Activated CD4-positive, CD25-positive, alpha-beta regulatory T cell treated with anti-CD3 and anti-CD28 coated beads, Interleukin-2, amount 50 U/mL, for 24 hours (primary cell): ENCODE measurements at places on chromosomes 6 and 20.

DNA sequence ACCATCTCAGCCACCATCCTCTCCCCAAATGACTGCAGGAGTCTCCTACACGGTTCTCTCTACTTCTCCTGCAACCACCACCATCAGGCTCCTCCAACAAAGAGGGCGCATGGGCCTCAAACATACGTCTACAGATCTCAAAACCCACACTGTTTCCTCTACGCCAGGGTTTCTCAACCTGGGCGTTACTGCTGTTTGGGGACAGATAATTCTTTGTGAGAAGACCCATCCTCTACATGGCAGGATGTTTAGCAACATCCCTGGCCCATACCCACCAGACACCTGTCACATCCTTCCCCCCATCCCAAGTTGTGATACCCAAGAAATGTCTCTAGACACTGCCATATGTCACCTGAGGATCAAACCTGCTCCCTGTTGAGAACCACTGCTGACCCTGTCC lies 45.0 kb downstream of the ELMO2 start:
- ATAC-seq = no peak

DNA sequence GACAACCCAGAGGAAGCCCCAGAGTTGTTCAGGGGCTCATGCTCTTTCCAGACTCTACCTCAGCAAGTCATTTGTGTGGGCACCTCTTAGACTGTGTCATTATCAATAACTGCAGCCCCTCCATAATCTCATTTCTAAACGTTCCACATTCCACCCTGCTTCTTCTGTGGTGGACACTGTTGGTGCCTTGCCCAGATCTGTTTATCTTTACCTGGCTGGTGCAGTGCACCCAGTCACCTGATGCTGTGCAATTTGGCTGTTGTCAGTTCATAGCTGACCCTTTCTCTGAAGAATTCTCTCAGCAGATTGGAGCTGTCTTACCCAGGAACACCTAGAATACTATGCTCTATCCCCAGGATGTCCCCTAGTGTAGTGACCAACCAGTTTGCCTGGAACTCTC lies 80.0 kb downstream of the ATRN start:
- no peak for ATAC-seq

GRCh38 chr6:34729631-34730470 lies 27.5 kb upstream of the SNRPC start:
- ATAC-seq = no peak

DNA sequence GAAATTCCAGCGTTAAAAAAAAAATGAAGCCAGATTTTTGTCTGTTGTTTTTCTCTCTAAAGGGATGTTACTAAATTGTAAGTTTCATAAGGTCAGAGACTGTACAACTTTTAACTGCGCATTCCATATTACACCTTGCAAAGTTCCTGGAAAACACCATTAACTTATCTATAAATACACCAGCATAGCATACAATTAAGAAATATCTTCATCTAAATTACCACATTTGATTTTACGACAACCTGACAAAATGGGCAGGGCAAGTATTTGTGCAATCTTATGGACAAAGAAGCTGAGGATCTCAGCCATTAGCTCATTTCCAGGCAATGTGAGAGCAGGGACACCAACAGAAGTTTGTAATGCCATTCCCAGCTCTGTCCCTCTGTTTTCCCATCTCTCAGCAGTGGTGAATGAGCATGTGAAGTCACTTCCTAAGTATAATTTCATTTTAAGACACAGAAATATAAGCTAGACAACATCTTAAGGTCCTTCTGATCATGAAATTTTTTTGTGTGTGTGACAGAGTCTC lies 12.9 kb upstream of the GCM1 start:
- no peak for ATAC-seq

GRCh38 chr6:73476723-73477122 lies 15.2 kb downstream of the MTO1 start:
- no peak for ATAC-seq

- no peak for ATAC-seq
Measured at GRCh38 chr20:9301129-9302090, 213.0 kb upstream of the LAMP5 start.

DNA sequence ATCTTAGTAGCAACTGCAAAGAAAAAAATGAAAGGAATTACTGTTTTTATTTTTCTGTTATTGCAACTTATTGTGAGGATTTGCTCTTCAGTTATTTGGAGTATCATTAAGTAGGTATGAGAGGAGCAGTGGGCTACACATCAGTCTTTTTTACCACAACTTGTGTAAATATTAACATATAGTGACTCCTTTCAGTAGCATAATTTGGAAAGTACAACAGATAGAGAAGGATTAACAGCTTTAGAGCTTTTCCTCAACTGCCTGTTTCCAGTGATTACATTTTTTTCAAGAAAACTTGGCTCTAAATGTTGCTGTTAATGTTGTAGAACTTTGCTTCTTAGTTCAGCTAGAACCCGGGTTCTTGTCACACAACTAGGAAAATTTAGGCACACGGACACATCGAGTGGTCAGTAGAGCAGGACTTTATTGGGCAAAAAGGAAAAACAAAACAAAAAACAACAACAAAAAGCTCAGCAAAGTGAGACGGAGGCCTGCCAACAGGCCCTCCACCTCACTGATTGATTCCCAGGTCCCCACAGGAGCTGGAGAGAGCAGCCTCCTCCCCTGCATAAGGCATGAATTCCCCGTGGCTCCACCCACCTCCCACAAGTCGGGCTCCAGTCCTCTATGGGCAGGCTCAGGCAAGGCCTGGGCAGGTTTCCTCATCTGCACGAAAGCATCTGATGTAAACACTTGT lies 75.1 kb downstream of the ADGRG6 start:
- no peak for ATAC-seq

DNA sequence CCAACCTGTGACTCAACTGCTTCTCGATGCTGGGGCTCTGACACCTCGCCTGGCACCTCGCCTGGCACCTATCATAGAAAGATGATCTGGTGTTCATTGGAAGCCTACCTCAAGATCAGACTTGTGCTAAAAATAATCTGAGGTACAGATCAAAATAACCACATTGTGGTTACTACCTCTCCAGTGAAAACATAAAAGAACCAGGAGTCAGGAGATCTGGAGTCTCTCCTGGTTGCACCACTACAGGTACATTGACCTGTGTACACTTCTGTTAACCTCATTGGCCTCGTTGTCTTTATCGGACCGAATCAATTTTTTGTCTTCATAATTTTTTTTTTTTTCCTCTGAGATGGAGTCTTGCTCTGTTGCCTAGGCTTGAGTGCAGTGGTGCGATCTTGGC lies 695.9 kb downstream of the HDGFL1 start:
- no peak for ATAC-seq

GRCh38 chr6:81561731-81562130 lies 190.8 kb downstream of the TENT5A start:
- no peak for ATAC-seq

- no peak for ATAC-seq
Measured at GRCh38 chr6:169997930-169998218, 246.5 kb downstream of the ERMARD start.

DNA sequence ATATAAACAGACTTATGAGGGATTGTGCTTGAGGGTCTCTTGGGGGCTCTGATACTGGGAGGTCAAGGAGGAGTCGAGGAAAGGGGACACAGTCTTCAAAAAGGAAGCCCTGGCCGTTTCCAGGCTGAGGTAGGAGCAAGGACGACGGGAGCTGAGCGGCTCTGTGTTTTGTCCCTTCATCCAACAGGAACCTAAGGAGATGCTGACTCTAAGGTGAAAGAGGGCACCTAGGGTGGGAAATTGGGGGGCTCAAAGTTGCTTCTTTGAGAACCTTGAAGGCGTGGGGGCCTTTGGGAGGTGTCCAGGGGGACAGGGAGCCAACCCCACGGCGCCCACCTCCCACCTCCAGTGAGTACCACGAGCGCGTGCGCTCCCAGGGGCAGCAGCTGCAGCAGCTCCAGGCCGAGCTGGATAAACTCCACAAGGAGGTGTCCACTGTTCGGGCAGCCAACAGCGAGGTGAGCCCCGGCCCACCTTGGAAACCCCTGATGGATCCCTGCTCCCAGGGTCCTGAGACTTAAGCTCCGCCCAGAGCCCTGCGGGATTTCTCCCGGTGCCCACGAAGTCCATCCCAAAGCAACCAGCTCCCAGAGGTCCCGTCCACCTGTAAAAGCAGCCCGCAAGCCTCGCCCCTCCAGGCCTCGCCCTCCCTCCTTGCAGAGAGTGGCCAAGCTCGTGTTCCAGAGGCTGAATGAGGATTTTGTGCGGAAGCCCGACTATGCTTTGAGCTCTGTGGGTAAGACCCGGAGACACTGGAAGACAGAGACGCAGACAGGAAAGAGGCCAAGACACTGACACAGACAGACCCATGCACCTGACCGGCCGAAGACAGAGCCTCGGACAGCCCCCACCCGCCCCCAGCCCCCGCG lies 2.9 kb downstream of the SPAG4 start:
- no peak for ATAC-seq

DNA sequence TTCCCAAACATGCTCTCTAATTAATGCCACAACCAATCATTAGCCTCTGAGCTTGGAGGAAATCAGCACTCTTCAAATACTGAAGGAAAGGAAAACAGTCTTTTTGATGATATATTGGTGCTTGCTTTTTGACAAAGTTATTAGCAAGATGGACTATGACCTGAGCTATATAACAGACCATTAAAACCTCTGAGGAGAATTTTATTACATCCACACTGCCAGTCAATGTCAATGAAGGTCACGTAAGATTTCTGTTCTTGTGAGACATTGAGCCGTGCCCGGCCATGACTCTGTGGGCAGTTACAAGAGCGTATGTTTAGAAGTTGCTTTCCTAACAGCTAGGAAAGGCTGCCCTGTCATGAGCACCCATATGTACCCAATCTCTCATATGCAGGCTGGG lies 659.0 kb downstream of the UTRN start:
- ATAC-seq = no peak

DNA sequence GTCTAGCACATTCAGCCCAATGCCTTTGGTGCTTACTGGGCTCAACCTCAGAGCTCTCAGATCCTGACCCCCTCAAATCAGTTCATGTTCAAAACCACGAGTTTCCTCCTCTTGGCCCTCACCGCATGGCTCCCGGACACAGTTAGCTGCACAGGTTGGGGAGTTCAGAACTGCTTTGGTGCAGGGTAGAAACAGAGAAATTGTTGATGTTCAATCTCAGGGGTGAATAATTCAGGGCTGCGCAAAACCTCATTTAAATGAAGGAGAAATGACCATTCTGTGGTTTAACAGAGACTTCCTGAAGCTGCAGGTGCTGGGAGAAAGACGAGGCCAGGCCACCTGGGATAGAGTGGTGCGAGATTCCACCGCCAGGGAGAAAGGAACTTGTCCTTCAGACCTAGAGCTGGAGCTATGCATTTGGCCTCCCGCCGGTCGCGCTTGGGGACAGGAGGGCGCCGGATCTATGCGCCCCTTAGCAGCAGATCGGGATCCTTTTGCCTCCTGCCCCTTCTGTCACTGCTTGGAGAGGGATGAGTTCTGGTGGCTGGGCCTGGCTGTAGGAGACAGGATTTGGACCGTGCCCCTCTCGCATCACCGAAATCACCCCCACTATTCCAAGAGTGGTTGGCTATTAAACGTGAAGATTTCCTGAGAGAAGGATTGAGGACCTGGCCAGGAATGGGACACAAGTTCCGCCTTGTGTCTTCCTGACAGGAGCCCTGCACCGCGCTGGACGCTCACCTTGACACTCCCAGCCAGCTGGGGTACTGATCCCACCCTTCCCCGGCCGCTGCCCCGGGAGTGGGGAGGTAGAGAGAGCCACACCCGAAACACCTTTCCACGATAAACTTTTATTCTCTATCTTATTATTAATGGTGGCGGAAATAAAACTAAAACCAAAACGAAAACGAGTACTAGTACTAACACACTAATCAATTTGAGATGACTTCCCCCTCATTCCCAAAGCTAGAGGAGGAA lies 767 bp upstream of the PAX1 start:
- no peak for ATAC-seq

- ATAC-seq = peak; percentile 33
Measured at GRCh38 chr20:25288291-25289181, 40.7 kb downstream of the PYGB start.

DNA sequence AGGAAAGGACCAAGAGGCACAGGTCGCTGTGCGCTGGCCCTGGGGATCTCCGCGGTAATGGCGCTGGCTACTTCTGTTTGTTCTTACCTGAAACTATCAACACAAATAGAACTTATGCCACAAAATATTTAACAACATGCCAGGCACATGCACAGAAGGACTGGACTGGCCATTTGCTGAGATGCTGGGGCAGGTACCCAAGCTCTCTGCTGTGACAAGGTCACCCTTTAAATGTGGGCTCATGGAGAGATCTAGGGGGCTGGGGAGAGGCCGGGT lies 28.0 kb upstream of the PXDC1 start:
- ATAC-seq = no peak

GRCh38 chr6:111996144-111996865 lies 57.6 kb upstream of the CCN6 start:
- no peak for ATAC-seq

DNA sequence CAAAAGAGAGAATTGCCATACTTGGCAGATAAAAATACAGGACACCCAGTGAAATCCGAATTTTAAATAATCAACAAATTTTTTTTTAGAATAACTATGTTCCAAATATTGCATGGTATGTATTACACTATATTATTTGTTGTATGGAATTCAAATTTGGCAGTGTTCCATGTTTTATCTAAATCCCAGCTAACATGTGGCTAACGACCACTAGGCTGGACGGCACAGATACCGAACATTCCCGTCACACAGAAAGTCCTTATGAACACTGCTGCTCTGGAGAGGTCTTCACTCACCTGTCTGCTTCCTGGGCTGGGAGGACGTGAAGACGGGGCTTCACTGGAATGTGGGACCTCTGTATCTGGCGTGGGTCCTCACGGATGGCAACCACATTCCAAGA lies 32.8 kb downstream of the SNX5 start:
- ATAC-seq = no peak

DNA sequence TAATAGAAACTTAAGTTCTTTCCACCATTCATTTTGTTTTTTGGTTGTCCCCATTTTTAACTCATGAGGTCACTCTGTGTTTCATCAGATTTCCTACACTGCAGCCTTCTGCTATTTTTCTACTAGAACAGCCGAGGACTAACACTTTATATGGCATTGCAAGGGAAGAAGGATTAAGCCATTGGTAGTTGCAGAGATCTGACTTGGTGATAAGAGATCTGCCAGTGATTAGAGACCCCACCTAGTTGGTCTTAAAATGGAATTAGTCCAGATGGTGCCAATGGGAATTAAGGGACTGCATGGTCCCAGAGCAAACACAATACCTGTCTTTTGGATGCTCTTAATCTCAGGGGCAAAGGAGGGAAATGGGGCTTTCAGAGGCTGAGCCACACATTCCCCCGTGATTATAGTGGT lies 125.5 kb upstream of the TMEM170B start:
- no peak for ATAC-seq

- no peak for ATAC-seq
Measured at GRCh38 chr20:35708502-35708901, 9.3 kb downstream of the ROMO1 start.
